ENCODE measurements at places on chromosomes 6 and 20. TPM values are rescaled to one million over a fixed set of nuclear protein-coding genes. Genes with fewer than 3 reads are reported as not detected.

LGSN gene
- total RNA-seq: not detected

DOK5 gene
- total RNA-seq: 14.3 TPM

CDH26 gene
- total RNA-seq: 1.3 TPM

ZNF318 gene
- 12.5 TPM for total RNA-seq

GRCh38 chr6:148448369-148449012 is 105.9 kb downstream of the SASH1 start:
- no peaks in the 10 kb centered on the region for H3K27me3 ChIP-seq
- DNase-seq: no peak
- peaks cover 10% of the 10 kb centered on the region for H3K36me3 ChIP-seq
- no peak overlapping the region for H3K27ac ChIP-seq
- H3K4me3 ChIP-seq: no peak overlapping the region

DNA sequence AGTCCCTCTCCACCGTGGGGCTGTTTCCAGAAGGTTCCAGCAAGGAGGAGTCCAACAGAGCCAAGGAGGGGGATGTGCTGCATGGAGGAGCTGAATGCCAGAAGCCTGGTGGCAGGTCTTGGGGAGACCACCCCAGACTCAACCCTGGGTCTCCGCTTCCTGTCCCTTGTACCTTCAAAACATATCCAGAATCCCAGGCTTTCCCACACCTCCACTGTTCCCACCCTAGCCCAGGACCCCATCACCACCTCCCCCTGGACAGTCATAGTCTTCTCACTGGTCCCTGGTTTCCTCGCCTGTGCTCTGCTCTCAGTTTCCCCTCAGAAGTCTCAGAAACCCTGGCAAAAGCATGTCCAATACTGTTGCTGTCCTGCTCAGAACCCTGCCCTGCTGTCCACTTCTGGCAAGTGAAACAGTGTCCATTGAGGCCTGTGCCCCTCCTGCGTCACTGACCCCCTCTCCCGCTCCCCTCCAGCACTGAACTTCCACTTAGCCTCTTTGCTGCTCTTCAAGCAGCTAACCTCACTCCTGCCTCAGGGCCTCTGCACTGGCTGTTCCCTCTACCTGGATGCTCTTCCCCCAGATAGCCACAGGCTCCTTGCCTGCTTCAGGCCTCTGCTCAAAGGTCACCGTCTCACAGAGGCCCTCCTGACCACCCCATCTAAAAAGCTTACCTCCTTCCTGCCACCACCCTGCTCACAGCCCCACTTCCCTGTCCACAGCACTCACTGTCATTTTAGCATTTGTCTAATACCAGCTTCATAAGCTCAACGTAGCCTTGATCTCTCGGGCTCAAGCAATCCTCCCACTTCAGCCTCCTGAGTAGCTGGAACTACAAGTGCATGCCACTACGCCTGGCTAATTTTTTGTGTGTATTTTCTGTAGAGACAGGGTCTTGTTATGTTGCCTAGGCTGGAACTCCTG is 169.2 kb downstream of the GRM4 start:
- H3K4me1 ChIP-seq: peaks cover 3% of the 10 kb centered on the region
- DNase-seq: no peak
- peaks cover 73% of the 10 kb centered on the region for H3K27me3 ChIP-seq
